Stimulated activated CD4-positive, alpha-beta T cell treated with anti-CD3 and anti-CD28 coated beads, Interleukin-15, amount 100 ng/mL, for 1 hour (primary cell): ENCODE measurements at places on chromosomes 5 and 9.

DNA sequence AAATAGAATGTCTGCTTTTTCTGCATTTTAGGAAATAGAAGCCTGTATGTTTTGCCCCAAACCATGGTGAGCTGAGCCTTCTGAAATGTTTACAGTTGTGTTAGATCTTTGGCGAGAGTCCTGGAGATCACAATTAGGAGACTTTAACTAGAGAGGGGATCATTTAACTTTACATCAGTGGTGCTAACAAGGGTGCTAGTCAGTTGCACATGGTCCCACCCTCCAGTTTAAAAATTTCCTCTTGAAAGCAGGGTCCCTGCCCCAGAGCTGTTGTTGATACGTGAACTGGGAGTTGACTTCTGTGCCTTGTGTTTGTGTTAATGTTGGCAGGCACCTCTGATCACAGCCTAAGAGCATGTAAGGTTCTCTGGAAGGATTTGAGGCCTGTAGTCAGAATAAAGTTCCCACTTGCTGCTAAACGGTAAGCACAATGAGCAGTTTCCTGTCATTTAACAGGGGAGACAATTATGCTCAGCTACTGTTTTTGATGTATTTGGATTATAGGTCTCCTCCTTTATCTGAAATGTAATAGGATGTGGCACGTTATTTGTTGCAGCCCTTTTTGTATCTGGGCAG lies 43.7 kb downstream of the RASGRF2 start:
- DNase-seq = no peak

GRCh38 chr9:114518599-114519022 lies 13.3 kb upstream of the WHRN start:
- DNase-seq = no peak

DNA sequence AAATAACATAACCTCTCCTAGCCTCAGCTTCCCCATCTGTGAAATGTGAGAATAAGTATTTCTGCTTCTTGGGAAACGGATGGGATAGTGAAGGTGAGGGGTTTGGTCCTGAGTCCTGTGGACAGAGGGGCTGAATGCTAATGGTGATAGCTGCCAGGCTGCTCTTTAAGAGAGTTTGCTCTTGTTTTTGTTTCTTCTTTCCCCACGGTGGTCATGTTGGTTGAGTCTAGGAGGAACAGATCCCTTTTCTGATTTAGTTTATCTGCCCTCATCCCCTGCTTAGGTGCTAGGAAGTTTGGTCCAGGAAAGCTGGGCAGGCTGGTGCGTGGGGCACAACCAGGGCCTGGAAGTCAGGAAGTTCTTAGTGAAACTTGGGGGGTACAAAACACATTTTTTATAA lies 7.7 kb upstream of the PITX1 start:
- DNase-seq = no peak

DNA sequence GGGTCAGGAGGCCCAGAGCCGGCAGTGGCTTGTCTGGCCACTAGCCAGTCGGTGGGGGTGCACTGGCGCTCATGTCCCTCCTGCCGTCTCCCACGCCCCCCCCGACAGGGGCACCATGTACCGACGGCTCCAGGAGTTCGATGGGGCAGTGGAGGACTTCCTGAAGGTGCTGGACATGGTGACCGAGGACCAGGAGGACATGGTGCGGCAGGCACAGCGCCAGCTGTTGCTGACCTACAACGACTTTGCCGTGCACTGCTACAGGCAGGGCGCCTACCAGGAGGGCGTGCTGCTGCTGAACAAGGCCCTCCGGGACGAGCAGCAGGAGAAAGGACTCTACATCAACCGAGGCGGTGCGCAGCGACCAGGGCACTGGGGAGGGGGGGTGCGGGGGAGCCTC lies 8.1 kb downstream of the TTC16 start:
- DNase-seq = no peak

DNA sequence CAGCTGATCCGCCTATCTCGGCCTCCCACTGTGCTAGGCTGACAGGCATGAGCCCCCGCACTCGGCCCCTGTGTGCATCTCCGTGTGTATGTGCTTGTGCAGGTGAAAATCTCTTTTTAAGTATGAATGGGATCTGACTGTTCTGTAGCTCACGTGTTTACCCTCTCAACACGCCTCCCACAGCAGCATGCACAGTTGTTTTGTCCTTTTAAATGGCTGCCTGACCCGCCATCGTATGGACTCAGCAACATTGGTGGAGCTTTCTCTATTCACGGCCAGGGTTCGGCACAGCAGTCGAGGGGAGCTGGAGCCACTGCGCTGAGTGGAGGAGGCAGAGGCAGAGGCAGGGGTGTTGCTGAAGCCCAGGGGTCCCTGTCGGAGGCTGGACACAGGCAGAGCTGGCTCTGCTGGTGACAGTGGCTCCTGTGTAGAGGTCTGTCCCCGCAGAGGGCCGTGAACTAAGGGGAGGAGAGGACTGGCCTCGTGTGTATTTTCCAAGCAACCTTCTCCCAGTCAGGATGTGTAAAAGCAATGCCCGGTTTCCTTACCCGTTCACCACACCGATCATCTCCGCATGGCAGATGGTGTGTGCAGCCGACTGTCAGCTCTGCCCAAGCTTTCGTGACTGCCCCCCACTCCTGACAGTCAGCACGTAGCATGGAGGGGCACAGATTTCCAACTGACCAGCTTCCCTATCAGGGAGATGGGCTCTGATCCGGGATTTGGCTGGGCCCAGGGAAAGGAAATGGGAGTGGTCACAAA lies 37.3 kb downstream of the MRPL36 start:
- DNase-seq = no peak

GRCh38 chr5:135054546-135054945 lies 20.5 kb upstream of the PITX1 start:
- no peak for DNase-seq
